ENCODE measurements at places on chromosomes 12 and 14.

GRCh38 chr12:49622501-49623141 lies 740 bp upstream of the PRPF40B start:
- peak; percentile 52 for DNase-seq

- no peak for DNase-seq
These were observed 1.8 kb downstream of the INHBE start for GRCh38 chr12:57456737-57457490.

DNA sequence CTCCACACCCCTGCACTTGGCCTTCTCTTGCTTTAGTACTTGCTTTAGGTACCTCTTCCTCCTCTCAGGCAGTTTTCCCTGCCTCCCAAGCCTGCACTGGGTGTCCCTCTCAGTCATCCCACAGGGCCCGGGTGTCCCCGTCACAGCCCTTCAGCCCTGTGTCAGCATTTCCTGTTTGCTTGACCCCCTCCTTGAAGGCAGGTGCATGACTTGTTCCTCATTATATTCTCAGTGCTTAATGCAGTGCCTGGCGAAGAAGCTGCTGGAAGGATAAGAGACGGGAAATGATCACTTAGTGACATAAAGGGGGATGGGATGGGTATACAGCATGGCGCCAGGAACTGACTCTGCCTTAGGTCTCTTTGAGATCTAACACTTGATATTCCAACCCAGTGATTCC lies 61.5 kb downstream of the IQSEC3 start:
- no peak for DNase-seq

- peak; percentile 76 for DNase-seq
These were observed 6.4 kb downstream of the TMEM121 start for GRCh38 chr14:105532735-105533141.

DNA sequence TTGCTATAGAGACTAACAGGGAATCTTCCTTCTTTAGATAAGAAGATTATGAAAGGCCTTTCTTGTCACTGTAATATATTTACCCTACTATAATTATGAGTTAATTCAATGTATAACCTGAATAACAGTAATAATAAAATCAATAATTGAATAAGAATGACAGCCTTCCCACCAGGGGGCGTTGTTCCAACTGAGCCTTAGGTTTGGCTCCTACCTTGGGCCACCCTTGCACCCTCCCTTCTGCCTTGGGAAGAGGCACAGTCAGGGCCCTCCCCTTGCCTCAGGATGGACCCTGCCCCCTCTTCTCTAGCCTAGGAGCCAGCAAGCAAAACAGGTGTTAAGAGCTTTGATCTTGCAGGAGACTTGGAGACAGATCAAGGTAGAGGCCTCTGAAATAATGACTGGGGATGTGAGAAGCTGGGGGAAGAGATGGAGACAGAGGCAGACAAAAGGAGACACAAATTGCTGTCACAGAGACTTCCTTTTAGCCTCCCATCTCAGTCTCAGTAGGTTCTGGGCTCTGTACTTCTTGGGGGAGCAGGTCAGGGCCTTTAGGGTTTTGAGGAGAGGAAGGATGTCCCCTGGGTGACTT lies 40.1 kb upstream of the CISTR start:
- DNase-seq = no peak

DNA sequence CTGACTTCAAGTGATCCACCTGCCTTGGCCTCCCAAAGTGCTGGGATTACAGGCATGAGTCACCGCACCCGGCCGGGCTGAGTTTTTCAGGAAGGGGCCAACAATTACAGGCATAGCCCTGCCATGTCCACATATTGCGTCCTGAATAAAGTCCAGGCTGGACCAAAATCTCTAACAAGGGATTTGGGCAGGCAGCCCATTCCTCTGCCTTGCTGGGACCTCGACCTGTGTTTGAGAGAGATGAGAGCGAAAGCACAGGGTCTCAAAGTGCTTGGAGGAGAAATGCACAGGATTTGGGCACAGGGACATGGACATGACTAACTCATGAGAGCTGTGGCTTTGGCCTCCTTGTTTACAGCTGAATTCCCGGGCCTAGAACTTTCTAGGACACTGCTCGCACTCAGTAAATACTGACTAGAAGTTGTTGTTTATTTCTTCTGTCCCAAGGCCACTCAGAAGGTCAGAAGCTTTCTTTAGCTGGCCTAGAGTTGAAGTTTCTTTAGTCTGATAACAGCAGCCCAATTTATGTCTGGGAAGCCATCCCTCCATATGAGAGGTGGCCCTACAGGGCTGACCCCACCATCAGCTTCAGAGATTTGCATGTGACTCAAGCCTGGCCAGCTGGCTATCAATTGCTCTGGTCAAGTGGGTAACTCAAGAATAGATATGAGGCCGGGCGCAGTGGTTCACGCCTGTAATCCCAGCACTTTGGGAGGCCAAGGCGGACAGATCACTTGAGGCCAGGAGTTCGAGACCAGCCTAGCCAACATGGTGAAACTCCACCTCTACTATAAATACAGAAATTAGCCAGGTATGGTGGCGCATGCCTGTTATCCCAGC lies 11.7 kb downstream of the CAMKK2 start:
- peak; percentile 21 for DNase-seq

- no peak for DNase-seq
These were observed 148.8 kb downstream of the TMEM30B start for GRCh38 chr14:61132336-61132735.

GRCh38 chr14:39025250-39025809 lies 77.7 kb downstream of the SEC23A start:
- DNase-seq = no peak

GRCh38 chr12:54197431-54197909 lies 8.7 kb upstream of the SMUG1 start:
- peak; percentile 28 for DNase-seq

- no peak for DNase-seq
These were observed 26.2 kb upstream of the NPFF start for GRCh38 chr12:53533471-53533870.

- DNase-seq = no peak
These were observed 25.3 kb downstream of the MUCL1 start for GRCh38 chr12:54879579-54879978.

DNA sequence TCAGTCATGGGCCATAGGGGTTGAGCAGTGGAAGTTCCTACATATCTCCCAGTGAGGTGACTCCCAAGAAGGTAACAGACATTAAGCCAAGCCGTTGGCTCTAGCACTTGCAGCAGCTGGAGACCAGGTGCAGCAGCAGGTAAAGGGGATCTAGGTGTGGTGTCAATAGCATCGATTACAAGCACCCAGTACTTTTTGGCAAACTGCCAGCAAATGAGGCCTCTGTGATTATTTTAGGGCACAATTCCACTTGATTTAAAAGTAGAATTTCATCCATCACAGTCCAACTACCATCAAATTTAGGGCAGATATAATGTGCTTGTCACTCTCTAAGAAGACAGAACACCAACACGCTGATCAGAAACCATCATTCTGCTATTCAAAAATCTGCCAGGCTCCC lies 224.1 kb upstream of the EGLN3 start:
- no peak for DNase-seq

- DNase-seq = peak; percentile 91
These were observed 55.3 kb downstream of the VCPKMT start for GRCh38 chr14:50060871-50061663.

GRCh38 chr14:83860631-83861155 lies 1669.3 kb upstream of the FLRT2 start:
- no peak for DNase-seq

DNA sequence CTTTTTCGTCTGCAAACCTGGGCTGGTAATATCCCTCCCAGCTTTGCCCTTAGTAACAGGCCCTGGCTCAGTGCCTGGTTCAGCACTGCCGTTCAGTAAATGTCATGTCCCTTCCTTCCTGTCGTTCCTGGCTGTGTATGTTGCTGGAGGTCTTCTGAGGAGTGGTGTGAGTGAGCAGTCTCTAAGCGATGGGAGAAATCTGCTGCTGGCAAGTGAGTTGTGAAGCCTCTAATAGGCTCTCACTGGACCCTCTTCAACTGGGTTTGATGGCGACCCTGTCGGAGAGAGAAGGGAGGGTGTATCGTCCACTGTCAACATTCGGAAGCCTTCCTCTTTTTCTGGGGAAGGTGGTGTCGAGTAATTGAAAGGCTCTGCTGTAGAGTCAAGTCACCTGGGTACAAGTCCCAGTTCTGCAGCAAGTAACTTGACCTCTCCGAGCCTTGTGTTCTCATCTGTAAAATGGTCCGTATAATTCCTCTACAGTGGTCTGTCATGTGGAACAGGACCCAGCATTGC lies 62.8 kb downstream of the HRK start:
- DNase-seq = no peak

GRCh38 chr12:79531518-79531917 lies 159.2 kb downstream of the PAWR start:
- no peak for DNase-seq

- no peak for DNase-seq
These were observed 26.8 kb downstream of the CEP170B start for GRCh38 chr14:104891664-104892530.

GRCh38 chr14:94079891-94080620 lies 946 bp downstream of the DDX24 start:
- DNase-seq = no peak

GRCh38 chr12:52534482-52534881 lies 14.3 kb upstream of the KRT5 start:
- DNase-seq = no peak

DNA sequence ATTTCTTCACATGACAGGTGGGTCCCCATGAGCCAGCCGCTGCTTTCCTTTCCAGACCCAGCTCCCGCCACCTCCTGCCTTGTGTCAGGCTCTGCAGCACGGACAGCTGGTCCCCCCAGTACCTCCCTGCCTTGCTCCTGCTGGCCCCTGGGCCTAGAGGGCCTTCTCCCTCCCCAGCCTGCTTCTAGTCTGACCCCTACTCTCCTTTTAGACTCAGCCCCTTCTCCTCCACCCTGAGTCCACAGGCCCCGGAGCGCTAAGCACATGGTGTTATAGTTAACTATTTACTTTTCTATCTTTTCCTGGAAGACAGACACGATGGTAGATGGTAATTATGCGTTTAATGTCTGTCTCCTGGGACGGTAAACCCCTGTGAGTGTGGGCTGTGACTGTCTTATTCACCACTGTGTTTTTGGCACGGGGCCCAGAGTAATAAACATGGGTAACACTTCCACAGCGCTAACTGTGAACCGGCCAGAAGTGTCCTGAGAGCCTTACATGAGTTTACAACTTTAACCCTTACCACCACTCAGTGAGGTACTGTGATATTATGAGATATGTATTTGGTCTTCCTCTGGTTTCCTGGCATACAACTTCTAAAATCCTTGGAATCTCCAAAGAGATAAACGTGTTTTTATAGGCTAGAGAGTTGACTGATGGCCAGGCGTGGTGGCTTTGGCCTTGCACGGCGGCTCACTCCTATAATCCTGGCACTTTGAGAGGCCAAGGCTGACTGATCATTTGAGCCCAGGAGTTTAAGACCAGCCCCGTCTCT lies 41.2 kb downstream of the DGLUCY start:
- DNase-seq = no peak

- DNase-seq = no peak
These were observed 39.8 kb upstream of the PWP1 start for GRCh38 chr12:107645630-107646333.

DNA sequence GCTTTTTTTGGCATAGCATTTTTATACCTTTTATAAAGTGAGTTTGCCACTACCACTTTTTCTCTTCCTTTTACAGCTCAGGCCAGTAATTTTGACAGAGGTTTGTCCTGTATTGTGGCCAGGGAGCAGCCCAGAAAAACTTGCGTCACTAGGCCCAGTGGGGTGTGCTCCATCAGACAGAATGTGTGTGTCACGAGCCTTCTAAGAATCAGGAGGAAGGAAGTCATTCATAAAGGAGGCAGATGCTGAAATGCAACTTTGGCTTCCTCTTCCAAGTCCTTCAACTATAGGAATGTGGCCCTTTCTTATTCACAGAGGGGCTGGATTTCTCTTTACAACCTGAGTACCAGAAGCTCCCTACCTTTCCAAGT lies 10.1 kb upstream of the RAB35 start:
- peak; percentile 50 for DNase-seq

GRCh38 chr12:49843411-49843810 lies 505 bp upstream of the BCDIN3D start:
- DNase-seq = no peak

DNA sequence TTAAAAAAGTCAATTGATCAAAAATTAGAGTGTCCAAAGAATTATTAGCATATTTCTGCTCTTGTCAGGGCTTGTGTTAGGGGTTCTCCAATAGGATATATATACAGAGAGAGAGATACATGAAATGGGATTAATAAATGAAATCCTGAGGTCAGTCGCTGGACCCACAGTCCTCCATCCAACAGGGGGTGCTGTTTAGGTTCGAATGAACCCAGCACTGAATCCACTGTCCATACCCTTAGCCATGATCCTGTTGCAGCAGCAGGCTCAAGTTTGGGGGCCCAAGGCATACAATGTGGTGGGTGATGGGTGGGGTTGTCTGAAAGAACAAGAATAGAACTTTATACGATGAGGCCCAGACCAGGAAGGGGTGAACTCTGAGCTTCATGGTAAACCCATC lies 780 bp upstream of the MYO1H start:
- no peak for DNase-seq

GRCh38 chr14:56187736-56188135 lies 69.5 kb downstream of the PELI2 start:
- DNase-seq = no peak

DNA sequence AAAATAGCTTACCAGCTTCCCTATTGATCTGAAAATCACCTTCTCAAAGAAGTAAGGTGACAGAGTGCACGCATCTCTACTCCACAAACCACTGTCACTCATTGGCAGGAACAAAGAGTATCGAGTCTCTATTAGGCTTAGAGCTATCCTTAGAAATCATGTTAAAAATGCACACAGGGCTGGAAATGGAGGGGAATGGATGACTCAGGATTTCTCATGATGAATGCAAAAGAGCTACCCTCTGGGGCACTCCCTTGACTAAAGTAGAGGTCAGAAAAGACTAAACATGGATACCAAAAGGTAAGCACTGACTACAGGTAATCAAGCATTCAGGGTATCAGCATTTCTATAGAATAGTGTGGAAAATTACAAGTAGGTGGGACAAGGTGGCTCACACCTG lies 96.1 kb upstream of the ANO4 start:
- no peak for DNase-seq

- no peak for DNase-seq
These were observed 18.2 kb downstream of the AK7 start for GRCh38 chr14:96410119-96410518.

- DNase-seq = peak; percentile 87
These were observed 12.8 kb downstream of the STX2 start for GRCh38 chr12:130826151-130826801.

GRCh38 chr12:67068204-67068731 lies 200.9 kb upstream of the CAND1 start:
- DNase-seq = no peak

DNA sequence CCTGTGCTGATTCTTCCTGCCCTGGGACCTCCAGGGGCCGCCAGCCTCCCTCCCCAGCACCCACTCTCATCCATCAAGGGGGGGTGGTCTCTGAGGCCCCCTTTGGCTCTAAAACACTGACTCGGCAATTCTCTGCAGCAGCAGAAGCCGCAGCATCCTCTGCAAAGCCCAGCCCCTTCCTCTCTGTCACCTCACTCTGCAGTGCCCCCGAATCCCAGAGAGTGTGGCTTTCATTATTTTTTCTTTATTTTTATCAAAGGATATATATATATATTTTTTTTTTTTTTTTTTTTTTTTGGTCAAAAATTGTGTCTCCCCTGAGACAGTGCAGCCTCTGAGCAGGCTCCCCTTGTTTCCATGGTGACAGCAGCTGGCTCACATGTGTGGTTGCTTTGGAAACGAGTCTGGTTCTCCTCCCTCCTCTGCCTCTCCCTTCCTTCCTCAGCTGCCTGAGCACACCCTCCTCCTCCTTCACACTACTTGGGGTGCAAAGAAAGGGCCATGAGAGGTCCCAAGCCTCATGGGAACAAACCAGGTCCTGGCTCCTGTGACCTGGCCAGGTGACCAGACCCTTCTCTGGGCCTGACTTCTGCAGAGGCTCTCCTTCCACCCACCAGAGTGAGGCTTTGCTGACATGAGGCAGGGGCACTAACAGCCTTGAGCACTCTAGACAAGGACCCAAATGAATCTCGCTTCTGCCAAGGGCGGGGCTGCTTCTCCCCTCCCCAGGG lies 100.5 kb downstream of the LRRC74A start:
- peak; percentile 89 for DNase-seq
